ENCODE measurements at places on chromosomes 5 and 9. TPM values are rescaled to one million over a fixed set of nuclear protein-coding genes. Genes with fewer than 3 reads are reported as not detected.

C9orf72 gene
- 14.0 TPM for total RNA-seq

RNF224 gene
- total RNA-seq: not detected

GPR150 gene
- 0.52 TPM for total RNA-seq

SMIM27 gene
- 7.4 TPM for total RNA-seq

GRCh38 chr9:38362852-38363588 lies 29.5 kb upstream of the ALDH1B1 start:
- DNase-seq: no peak

DNA sequence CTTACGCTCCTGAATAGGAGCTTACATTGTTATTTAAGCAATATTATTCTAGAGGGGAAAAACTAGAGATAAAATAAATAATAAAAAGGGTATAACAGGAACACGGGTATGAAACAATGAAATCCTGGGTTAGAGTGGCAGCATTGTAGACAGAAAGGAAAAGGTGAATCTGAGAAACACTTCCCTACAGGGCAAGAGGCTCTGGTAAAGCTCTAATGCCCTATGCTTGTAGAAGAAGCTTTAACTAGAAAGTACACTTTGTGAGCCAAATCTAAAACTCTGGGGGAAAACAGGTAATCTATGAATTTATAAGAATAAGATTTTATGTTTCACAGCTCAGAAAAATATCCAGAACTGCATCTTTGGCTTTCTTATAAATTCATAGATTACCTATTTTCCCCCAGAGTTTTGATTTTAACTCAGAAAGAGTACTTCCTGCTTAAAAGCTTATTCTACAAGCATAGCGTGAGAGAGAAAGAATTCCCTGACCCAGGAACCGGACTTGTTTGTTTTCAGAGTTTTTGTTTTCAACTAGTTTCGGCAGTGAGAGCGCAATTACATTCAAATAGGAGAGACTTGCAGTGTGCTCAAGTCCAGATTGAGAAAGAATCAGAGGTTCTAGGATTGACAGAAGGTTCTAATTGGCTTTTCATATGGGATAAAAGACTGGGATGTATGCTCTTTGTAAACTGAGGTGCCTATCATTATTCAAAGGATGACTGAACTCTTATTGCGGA lies 651.0 kb upstream of the RORB start:
- no peak for DNase-seq

- DNase-seq: peak; percentile 42
Measured at GRCh38 chr5:181133610-181134231, 2.8 kb upstream of the OR2V1 start.

GRCh38 chr5:137231540-137231939 lies 267.6 kb downstream of the SPOCK1 start:
- no peak for DNase-seq

- DNase-seq: no peak
Measured at GRCh38 chr5:73286896-73287295, 113.9 kb downstream of the TMEM174 start.

GRCh38 chr5:172906436-172906835 lies 52.8 kb upstream of the RPL26L1 start:
- DNase-seq: no peak

DNA sequence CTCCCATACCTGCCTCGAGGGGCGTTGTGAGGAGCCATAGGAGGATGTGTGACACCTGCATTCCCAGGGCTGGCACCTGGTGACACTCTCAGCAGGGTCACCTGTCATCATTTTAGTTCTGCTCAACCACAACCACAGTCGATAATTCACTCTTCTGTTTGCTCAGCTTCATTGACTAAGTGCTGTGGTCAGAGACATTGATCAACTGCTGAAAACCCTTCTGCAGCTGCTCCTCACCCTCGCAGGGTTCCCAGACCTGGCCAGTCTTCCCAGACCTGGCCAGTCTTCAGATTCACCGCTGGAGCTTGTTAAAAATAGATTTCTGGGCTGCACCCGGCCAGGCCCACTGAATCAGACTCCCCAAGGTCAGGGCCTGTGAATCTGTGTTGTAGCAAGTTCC lies 92.8 kb downstream of the MVB12B start:
- DNase-seq: no peak

GRCh38 chr5:2841208-2841607 lies 89.7 kb upstream of the IRX2 start:
- no peak for DNase-seq

- no peak for DNase-seq
Measured at GRCh38 chr5:174222891-174223290, 177.4 kb downstream of the NSG2 start.

- DNase-seq: no peak
Measured at GRCh38 chr5:10539687-10539998, 24.2 kb upstream of the ANKRD33B start.

DNA sequence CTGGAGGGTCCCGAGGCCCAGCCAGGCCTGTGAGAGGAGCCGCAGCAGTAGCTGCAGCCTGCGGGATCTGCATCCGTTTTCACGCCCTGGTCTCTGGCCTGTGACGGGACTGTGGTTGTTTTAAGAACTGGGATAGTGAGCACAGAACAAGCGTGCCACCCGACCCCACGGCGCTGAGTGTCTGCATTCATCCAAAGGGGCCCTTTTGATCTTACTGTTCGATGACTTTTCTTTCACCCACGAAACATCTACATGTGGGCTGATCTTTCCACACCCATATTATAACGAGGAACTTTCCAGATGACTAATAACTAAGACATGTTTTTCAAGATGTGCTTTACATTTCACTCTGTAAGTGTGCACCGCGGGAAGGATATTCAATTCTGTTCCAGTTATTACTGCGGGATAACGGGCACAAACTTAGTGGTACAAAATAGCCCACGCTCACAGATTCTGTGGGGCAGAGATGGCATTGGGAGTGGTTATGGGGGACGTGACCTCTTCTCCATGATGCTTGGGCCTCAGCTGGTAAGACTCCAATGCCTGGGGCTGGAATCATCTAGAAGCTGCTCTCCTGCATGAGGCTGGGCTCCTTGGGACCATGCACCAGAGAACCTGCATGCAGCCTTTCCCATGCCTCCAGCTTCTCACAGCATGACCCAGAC lies 165.0 kb downstream of the SYK start:
- DNase-seq: no peak

DNA sequence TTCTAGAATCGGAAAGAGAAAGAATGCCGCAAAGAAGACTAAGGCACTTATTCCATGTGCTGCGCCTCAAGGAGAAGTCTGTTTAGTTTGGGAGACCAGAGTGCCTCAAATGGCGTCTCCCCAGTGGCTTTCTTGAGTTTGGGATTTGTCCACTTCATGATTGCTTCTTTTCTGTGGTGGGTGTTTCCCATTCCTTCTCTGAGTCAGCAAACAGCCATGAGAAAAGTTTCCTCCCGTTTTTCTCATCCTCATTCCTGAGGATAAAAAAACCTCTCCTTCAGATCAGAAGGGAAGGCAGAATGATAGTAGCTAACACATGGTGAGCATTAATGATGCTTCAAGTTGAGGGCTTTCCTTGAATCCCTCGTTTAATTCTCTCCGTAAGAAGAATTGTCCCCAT lies 275.9 kb upstream of the WWC1 start:
- DNase-seq: no peak

DNA sequence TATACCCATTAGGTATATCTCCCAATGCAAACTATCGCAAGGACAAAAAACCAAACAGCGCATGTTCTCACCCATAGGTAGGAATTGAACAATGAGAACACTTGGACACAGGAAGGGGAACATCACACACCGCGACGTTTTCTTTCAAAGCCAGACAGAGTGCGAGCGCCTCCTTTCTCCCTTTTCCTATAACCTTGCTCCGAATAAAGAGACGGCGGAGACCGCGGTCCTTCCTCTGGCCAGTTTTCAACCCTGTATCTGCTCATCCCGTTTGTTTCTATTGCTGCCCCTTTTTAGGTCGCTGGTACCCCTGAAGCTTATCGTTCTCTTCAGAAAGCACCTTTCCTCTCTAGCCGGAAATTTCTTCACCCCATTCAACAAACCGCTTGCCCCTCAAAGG lies 1.3 kb downstream of the LVRN start:
- DNase-seq: no peak

- peak; percentile 54 for DNase-seq
Measured at GRCh38 chr5:34751807-34752736, 86.9 kb upstream of the TTC23L start.

- DNase-seq: no peak
Measured at GRCh38 chr5:65768723-65769346, 46.8 kb downstream of the NLN start.
